ENCODE measurements at places on chromosomes 5 and 9.
A peak's percentile ranks its signal among the peaks of the same experiment; 100 is the strongest.

DNA sequence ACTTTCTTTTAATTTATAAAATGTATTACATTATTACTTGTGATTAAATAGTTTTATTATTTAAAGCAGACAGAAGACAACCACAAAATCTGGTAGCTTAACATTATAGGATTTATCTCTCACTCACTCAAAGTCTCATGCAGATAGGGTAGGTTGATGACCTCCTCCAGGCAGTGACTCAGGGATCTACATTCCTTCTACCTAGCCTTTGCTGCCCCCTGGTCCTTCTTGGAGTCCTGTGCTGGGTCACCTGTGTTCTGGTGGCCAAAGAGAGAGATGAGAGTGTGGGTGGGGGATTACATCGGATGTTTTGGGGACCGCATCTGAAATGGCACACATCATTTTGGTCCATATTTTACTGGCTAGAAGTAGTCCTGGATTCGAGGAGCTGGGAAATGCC lies 95.7 kb upstream of the CTSL start:
- no peak for DNase-seq

DNA sequence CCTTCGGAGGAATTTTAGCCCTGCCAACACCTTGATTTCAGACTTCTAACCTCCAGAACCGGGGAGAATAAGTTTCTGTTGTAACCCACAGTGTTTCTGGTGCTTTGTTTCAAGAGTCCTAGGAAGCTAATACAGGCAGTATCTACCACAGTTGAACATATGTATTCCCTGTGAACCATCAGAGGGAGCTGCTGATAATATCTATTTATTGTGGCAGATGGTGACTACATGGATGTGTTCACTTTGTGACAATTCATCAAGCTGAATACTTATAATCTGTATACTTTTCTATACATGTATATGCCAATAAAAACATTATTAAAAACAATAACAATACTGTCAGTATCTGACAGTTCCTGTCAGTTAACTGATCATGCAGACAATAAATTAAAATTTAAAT lies 137.2 kb upstream of the GNA14 start:
- DNase-seq = no peak

DNA sequence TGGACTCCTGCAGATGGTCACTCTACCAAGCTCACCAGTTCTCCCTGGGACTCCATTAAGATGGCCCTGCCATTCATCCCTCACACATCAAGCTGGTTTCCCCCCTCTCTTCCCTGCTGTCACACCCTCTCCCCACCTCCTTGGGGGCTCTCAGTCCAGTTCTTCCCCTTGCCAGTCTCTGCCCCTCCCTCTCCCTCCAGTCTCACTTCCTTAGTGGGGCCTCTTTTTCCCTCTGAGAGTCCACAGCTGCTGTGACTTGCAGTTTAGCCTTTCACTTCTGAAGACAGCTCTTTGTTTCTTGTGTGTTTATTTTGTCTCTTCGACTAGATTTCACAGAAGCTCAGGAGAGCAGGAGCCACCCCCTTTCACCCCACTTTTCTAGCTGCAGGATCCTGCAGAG lies 10.5 kb downstream of the DOCK2 start:
- peak; percentile 20 for DNase-seq

DNA sequence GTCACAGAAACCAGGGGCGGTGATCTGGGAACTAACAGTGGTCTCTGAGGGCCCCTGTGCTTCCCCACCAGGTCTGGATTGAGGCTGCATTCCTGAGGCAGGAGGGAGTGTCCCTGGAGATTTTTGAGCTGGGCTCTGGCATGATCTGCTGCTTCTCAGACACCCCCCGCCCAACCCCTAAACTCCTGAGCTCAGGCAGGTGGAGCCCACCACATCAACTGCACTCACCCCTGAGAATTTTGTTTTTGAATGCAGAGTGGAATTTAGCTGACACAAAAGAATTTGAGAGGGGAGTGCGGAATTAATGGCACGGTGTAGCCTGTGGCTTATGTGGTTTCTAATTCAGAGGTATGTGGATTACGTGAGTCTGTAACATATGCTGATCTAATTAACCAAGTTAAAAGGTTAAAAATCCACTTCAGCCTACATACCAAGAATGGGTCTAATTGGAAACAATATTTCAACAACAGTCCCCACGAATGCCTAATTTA lies 23.9 kb upstream of the CTSL start:
- DNase-seq = no peak

DNA sequence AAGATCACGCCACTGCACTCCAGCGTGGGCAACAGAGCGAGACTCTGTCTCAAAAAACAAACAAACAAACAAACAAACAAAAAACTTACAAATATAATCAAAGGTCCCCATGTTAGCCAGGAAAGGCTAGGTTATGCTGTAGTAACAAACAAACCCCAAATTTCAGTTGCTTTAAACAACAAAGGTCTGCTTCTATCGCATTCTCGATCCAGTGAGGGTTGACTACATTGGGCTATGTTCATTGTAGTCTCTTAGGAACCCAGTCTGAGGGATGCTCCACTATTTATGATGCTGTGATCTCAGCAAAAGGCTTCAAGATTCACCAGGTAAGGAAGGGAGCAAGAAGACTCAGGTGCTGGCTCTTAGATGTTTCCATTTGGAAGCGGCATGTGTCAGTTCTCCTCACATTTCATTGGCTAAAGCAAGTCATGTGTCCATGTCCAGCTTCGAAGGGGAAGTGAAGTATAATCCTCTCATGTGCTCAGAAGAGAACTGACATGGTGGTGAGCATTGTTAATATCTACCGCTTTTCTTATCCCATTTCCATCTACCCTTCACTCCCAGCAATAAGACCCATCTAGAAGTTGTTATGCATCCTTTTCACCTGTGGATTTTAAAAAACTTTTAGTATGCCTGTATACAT lies 26.5 kb upstream of the NEK6 start:
- DNase-seq = no peak

- DNase-seq = no peak
Observed at GRCh38 chr9:91246846-91247245, 114.9 kb downstream of the AUH start.

DNA sequence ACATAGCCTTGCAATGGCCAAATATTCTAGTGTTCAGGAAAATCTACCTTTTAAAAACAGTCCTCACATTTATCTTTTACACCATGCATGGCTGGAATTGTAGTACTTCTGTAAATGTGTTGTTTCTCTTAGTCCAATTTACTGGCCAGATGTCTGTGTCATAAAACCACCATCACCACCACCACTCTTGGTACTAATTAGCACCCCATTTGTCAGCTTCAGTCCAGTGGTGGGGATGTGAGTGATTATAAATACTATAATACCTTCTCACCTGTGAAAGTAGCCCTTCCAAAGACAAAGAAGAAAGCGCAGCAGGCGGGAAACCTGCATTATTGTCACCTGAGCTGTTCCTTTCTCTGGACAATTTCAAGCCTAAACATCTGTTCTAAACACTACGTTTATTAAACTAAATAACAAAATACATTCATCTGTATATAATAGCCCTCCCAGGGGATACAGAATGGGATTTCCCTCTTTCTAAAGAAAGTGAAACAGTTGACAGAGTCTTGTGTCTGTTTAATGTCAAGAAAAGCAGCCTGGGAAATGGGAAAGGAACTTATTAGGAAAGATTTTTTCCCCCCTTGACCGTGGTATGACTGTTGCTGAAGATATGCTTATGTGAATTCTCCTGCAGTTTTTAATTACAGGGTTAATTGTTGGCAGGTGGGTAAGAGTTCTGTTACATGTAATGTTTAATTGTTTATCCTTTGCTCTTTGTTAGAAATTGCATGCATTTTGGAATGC lies 144.5 kb upstream of the NUDT12 start:
- DNase-seq = no peak

GRCh38 chr9:127698386-127698785 lies 8.4 kb upstream of the CFAP157 start:
- no peak for DNase-seq
